ENCODE measurements at places on chromosomes 3 and 15.

GRCh38 chr3:4983739-4984510 is 4.7 kb downstream of the BHLHE40 start:
- DNase-seq: peak; percentile 85

DNA sequence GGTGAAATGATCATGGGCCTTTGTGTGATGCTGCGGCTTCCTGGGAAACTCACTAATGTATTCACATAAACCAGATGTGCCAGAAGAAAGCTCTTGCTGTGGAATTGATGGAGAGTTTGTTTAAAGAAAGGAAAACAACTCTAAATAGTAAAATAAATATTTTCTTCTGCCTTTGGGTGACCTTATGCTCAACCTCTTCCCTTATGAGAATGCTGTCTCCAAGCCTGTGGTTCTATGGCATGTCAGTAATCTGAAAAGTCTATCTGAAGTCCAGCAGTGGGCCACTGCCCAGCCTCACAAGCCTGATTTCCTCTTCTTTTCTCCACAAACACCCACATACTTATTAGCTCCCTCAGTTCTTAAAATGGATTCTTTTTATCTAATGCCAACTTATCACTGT is 49.9 kb upstream of the PHLDB2 start:
- DNase-seq: no peak

DNA sequence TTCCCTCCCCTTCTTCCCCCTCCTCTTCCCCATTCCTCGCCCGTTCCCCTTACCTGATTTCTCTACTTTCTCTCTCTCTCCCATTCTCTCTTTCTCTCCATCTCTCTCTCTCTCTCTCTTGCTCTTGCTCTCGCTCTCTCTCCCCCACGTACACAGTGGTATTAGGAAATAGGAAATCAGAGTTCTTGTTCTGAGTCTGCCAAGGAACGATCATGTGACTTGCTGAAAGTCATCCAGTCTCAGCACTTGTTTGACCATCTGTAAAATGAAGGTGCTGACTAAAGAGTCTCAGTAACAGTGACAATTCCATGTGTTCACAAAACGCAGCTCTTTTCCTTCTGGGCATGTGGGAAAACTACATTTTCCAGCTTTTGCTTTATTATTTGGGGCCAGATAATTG is 445.0 kb upstream of the TGFBR2 start:
- no peak for DNase-seq

- DNase-seq: no peak
These were observed 57.6 kb downstream of the BHLHE40 start for GRCh38 chr3:5036858-5037257.

DNA sequence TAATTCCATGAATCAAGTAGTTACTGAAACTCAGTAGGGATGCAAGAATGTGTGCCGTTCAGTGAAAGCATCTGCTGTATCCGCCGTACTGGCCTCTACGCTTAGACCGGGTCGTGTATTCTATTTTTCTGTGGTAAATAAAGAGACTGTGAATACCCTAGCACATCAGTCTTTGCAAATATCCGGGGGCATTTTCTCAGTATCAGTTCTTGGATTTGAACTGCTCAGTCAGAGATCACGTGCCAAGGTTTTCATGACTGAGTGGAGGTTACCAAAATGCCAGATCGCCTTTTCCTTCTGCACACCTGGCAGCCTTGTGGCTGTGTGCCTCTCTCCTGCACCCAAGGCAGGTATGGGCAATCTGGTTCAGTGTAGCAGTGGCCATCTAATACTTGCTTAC is 377.0 kb downstream of the OCA2 start:
- no peak for DNase-seq

DNA sequence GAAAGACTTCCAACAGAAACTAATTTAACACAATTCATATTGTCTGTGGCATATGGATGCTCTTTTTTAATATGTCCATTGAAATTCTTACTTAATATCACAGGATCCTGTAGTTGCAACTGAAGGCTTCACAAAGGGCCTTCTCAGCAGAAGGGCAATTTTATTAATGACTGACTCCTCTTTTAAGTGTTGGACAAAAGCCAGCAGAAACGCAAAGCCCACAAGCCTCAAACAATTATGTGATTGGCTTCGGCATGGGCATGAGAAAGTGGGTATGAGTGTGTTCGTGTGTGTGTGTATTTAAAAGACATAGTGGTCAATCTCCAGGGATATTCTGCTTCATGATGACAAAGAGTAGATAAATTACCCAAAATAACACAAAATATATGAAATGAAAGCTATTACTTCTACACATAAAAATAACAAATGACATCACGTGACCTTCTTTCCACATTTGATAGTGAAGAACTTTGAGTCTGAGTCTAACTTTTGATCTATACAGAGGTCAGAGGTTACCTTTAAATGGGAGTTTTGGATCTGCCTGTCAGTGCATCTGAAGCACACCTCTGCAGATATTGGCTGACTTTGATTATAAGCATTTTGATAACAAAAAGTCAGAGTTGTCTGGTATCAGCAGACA is 496.9 kb downstream of the CADM2 start:
- no peak for DNase-seq

- no peak for DNase-seq
These were observed 756.8 kb upstream of the LMCD1 start for GRCh38 chr3:7744850-7745249.

DNA sequence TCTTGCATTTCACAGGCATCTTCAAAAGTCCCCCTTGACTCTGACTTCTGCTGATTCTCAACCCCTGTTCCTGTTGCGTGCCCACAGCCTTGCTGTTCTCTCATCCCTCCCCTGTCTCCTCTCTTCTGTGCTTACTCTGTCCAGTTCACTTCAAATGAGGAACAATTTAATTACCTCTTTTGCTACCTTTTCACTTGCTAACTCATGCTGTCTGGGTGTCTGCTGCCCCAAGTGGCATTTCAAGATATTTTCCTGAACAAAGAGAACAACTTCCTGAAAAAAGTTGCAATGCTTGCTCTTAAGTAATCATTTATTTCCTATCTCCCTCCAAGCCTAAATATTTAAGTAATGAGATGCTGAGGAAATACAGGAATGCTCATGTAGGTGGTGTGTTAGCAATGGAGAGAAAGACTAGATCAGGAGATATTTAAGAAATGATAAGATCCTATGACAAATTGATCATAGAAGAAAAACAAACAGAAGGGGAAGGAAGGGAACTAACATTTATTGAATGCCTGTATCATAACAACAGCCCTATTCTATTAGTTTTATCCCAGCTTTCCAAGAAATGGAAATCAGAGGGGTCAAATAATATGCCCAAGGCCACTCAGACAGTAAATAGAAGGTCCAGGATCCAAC is 42.2 kb downstream of the SV2B start:
- no peak for DNase-seq

DNA sequence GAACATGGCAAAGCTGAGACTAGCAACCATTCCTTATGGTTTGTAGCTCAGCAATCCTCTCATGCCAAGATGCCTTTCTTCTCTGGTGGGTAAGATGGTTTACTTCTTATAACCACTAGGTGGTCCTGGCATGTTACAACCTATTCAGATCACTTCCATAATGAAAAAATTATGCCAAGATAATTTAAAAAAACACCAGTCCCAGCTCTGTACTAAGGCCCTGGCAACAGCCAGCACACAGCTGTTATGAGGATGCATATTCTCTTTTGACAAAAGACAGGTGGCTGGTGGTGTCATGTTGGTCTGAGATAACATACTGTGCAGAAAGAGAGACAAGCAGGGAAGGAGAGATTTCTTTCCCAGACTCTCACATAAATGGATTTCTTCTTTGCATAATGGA is 65.7 kb upstream of the FRMD4B start:
- no peak for DNase-seq

- no peak for DNase-seq
These were observed 40.4 kb downstream of the DNASE1L3 start for GRCh38 chr3:58170376-58170775.

- DNase-seq: no peak
These were observed 30.6 kb downstream of the NMD3 start for GRCh38 chr3:161251716-161252115.

GRCh38 chr15:70494852-70495571 is 268.3 kb downstream of the UACA start:
- no peak for DNase-seq

- DNase-seq: no peak
These were observed 248.6 kb downstream of the RPLP1 start for GRCh38 chr15:69701198-69701597.

DNA sequence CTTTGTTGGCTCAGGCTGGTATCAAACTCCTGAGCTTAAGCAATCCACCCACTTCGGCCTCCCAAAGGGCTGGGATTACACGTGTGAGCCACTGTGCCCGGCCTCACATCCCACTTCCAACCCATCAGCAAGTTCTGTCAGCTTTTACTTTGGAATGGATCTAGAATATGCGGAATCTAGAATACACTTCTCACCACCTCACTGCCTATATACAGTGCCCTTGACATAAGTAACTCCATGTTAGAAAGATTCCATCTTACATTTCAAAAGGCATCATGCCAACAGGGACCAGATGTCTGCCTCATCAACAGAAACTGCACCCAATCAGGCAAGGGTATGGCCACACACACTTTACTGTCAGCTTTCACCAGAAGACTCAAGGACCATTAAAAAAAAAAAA is 9.9 kb upstream of the RBSN start:
- DNase-seq: no peak

DNA sequence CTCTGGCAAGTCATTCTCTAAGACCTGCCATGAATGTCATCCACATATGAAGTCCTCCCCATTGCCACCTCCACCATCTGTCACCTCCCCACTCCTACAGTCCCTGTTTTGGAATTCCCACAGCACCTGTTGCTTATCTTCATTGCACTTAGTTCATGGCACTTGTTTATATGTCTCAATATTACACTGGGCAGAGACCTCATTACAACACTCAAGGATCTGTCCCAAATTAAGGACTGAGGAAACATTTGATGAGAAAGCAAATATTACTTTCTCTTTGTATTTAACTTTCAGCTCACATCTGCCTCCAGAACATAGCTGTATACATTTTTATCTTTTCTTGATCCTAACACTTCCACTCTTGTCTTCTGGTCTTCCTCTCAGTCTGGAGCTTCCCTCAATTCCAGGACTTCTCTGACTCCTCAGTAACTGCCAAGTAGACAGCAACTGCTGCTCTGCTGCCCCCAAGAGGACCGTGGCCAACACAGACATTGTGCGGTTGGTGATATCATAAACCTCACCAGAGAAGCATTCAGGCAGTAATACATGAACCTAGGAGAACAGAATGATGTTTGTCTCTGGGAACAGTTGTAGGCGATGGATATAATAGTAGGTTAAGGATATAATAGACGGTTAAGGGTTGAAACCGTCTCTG is 45.0 kb upstream of the FGF12 start:
- no peak for DNase-seq

DNA sequence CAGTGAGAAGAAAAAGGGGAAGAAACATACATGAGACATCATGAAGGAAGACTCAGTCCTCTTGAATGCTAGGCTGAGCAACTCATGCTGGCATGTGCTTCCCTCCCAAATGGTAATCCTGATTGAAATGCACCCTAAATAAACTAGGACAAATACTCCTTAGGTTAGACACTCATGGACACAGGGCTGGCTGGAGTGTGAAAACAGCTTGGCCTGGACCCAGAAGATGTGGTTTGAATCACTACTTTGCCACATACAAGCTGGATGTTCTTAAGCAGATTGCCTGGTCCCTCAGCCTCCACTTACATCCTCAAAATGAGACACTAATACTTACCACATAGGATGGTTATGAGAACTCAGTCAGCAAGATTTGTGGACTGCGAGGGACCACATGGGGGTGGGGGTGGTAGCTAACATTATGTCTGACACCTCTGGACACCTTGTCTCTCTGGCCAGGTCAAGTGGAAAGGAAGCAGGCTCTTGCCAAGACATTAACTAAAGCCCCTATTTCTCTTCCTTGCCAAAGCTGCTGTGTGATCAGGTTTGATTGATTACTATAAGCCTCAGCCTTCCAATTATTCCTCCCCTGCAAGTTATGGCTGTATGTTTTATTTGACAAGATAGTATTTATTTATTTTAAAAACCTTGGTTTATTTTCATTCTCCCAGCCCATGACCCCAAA is 138.9 kb upstream of the SLC7A14 start:
- no peak for DNase-seq
